Dermis blood vessel endothelial cell (primary cell): ENCODE measurements at places on chromosomes 11 and 22. TPM values are rescaled to one million over a fixed set of nuclear protein-coding genes. Genes with fewer than 3 reads are reported as not detected.

- no peak for DNase-seq
Observed at GRCh38 chr11:102142333-102142732, 32.1 kb downstream of the YAP1 start.

DNA sequence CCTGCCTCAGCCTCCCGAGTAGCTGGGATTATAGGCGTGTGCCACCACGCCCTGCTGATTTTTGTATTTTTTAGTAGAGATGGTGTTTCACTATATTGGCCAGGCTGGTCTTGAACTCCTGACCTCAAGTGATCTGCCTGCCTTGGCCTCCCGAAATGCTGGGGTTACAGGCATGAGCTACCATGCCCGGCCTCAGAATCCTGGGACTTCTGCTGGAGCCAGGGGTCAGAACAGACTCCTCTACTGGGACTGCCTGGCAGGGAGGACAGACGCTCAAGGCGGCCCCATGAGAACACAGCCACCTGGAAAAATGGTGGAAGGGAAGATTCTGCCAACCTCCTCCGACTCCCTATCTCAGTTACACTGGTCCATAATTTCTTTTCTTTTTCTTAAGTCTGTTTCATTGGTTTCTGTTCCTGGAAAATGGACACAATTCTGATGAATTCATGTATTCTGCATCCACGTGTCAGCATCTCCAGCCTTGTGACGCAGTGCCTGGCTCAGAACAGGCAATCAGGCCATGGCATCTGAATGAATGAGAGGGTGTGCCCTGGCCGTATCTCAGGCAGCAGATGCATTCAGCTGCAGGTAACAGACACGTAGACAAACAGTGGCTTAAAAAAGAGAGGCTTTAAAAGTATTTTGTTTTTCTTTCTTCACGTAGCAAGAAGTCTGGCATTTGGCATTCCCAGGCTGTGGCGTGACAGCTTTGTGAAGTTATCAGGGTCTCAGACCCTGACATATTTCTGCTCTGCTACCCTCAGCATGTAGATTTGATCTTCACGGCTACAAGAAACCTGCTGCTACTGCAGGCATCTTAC lies 4.8 kb downstream of the SMIM38 start:
- no peak for DNase-seq

DNA sequence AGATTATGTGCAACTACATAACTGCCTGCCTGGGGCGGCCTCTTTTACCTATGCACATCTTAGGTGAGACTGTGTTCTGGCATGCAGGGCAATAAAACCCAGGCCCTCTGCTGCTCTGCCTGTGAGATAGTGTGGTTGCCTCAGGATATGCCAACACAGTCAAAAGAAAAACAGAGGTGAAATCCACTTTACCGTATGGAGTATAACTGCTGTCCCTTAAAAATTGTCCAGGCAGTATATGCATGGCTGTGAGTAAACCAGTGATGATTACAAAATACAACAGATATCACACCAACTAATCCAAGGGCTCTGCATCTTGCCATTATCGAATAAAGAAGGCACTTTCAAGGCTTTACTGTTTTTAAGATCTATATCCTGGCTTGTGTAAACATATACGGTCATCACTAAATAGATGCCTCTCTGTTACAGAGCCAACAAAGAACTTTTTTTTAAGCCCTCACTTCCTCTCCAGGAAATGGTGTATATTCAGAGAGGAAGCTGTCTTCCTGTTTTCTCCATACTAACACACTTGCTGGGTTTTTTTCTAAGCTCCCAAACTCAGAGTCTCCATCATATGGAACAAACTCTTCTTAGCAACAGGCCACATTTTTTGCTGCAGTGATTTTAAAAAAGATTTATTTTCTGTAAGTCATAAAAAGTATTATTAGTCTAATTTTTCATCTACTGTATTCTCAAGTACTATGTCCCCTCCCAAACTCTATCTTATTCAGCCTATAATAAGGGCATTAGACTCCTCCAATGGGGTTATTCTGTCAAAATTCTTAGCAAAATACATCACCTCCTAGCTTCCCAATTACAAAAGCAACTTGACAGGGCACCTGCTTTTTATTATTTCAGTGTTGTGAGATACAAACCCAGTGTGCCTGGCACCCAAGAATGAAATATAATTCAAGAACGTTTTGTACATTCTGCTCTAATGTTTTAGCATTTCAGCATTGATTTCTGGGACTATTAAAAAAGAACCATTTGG lies 135.2 kb downstream of the MAML2 start:
- peak; percentile 87 for DNase-seq

- no peak for DNase-seq
Observed at GRCh38 chr11:62842171-62842741, 2.9 kb upstream of the WDR74 start.

DNA sequence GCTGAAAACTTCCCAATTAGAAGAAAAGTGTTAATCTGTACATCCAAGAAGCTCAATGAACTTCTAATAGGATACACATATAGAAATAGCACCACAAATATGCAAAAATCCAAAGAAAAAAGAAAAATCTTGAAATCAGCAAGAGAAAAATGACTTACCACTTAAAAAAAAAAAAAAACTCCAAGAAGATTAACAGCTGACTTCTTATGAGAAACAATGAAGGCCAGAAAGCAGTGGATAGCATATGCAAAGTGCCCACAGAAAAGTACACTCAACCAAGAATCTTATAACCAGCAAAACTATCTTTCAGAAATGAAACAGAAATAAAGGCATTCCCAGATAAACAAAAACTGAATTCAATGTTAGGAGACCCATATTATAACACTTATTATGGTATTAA lies 29.9 kb upstream of the OR5B12 start:
- peak; percentile 1 for DNase-seq

- DNase-seq: no peak
Observed at GRCh38 chr22:41368543-41369423, 13.0 kb upstream of the TEF start.

DNA sequence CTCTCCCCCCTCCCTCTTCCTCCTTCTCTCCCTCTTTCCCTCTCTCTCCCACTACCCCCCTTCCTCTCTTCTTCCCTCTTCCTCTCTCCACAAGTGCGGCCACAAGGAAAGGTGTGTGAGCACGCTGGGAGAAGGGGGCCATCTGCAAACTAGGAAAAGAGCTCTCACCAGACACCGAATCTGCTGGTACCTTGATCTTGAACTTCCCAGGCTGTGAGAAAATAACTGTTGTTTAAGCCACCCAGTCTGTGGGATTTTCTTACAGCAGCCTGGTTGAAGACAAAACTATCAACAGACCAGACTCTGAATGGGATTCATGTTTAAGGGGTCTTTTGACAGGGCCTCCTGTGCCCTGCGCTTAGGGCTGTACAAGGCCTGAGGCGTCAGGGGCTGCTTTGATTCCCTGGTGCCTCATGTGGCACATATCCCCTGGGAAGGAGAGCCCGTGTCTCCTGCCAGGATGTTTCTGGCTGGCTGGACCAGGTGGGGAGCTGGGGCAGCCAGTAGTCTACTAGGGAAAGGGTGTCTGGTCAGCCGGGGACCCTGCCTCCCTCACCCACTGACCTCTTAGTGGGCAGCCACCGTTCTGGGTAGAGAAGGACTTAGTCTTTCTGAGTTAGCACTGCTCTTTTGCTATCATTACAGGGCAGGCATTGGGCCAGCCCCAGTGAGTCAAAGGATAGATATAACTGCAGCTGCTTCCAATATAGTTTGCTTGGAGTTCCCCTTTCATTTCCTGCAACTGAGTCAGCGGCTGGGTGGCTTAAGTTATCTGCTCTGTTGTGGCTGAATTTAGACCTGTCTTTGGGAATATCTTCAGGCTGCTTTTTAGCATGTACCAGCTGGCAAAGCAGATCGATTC lies 6.2 kb downstream of the PANX1 start:
- DNase-seq: peak; percentile 90

DNA sequence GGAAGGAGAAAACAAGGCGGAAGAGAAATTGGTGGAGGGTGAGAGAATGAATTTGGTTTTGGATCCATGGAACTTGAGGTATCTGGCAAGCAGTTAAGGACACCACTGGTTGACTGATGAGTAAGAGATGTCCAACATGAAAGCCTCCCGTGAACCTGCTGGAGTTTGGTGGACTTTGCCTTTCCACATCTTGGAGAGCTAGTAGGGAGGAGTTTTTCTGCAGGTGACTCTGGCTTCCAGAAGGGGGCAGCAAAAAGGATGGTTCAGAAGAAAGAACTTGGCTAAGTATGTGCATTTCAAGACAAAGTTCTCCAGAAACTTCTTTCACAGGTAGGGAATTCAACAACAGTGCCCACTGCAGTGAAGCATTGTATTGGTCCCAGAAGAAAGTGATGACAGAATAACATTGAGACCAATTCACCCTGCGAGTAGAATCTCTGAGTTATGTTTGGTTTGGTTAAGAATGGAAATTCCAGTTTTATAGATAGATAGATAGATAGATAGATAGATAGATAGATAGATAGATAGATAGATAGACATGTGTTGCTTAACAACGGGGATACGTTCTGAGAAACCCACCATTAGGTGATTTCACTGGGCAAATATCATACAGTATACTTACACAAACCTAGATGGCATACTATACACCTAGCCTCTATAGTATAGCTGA lies 28.5 kb downstream of the DCDC1 start:
- DNase-seq: peak; percentile 63

DNA sequence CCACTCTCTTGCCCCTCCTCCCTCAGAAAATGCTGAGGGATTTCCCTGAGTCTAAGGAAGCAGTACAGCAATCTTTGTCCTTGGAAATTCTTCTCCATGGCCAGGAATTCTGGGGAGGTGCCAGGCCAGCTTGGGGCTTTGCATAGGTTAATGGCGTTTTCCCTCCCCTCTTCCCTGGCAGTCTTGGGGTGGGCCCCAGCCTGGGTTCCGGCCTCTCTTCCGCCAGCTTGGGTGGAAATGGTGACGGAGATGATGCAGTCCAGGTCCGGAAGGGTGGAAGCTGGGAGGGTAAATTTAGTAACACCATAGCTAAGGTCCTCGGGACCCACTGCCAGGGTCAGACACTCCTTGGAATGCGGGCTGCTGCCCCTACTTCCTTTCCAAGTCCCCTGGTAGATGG lies 5.0 kb downstream of the PHLDB1 start:
- peak; percentile 94 for DNase-seq

- DNase-seq: no peak
Observed at GRCh38 chr11:101128571-101129202, 926 bp downstream of the PGR start.

Gene NADSYN1
- total RNA-seq: 92.2 and 128 TPM in 2 replicates

Gene SLC29A2
- 1.2 and 2.3 TPM in 2 replicates for total RNA-seq

Gene MN1
- 0.34 and 0.47 TPM in 2 replicates for total RNA-seq
